ENCODE measurements at places on chromosomes 7 and 10.

DNA sequence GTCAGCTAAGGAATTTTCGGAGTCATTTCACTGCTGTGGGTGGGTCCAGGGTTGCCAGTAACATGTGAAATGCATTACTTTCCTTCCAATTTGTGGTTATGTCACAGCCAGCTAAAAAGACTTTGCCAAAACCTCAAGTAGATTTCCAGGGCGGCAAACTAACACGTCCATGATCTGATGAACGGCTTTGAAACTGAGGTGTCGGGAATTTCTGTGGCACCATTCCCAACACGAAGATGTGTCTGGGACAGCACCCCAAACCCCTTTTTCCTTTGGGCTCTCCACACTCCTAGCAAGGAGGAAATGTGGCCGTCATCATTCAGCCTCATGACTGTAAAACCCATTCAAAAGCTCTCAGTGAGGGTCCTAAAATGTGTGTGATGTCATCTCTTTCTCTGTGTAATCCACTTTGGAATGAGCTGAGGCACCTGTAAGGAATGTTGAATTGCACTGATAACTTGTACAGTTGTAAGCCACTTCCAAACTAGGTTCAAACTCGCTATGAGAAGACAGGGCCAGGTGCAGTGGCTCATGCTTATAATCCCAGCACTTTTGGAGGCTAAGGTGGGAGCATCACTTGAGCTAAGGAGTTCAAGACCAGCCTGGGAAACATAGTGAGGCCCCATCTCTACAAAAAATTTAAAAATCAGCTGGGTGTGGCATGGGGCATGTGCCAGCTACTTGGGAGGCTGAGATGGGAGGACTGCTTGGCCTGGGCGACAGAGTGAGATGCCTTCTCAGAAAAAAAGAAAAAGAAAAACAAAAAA is 146.1 kb upstream of the FRMD4A start:
- no peak for DNase-seq

DNA sequence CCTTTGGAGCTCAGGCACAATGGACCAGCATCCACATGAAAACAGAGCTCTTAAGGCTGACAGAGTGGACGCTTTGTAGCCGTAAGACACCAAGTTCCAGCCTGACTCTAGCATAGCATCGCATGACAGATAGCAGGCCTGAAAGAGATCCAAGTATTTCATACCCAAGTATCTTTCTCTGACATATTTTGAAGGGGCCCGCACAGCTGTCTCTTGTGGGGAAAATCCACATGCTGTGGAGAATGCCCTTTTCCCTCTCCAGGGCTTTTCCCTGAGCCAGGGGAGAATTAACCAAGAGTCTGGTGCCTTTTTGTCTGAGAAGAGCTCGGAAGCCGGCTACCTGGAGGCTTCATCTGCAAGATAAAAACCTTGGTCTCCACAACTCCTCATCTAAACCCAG is 51.0 kb downstream of the CFAP46 start:
- DNase-seq: no peak

- no peak for DNase-seq
These were observed 53.5 kb upstream of the TNRC18 start for GRCh38 chr7:5477126-5477525.

GRCh38 chr7:152076324-152076821 is 50.9 kb downstream of the GALNT11 start:
- DNase-seq: peak; percentile 6

- no peak for DNase-seq
These were observed 36.6 kb upstream of the AGR3 start for GRCh38 chr7:16918288-16918895.

Measured in stimulated activated CD4-positive, alpha-beta T cell treated with anti-CD3 and anti-CD28 coated beads, Interleukin-2, amount 100 ng/mL, for 48 hours (primary cell).